Thyroid gland (tissue), 4 donors: ENCODE measurements at places on chromosomes 4 and X. TPM values are rescaled to one million over a fixed set of nuclear protein-coding genes. Genes with fewer than 3 reads are reported as not detected.

- H3K27me3 ChIP-seq = no peaks in the 10 kb centered on the region
- H3K36me3 ChIP-seq = no peaks in the 10 kb centered on the region
- no peaks in the 10 kb centered on the region for H3K4me1 ChIP-seq
- no peak overlapping the region for H3K4me3 ChIP-seq
- no peak for DNase-seq
Observed at GRCh38 chrX:97858592-97858991, 974.9 kb downstream of the RPA4 start.

- H3K4me1 ChIP-seq = peaks cover 7% of the 10 kb centered on the region
- no peak for DNase-seq
- H3K27me3 ChIP-seq = no peaks in the 10 kb centered on the region
- no peak overlapping the region for H3K4me3 ChIP-seq
- no peak overlapping the region for H3K27ac ChIP-seq
- H3K36me3 ChIP-seq = no peaks in the 10 kb centered on the region
Observed at GRCh38 chr4:6165766-6166165, 34.6 kb downstream of the JAKMIP1 start.

SMARCA1 gene
- 75.8 TPM for total RNA-seq

DNA sequence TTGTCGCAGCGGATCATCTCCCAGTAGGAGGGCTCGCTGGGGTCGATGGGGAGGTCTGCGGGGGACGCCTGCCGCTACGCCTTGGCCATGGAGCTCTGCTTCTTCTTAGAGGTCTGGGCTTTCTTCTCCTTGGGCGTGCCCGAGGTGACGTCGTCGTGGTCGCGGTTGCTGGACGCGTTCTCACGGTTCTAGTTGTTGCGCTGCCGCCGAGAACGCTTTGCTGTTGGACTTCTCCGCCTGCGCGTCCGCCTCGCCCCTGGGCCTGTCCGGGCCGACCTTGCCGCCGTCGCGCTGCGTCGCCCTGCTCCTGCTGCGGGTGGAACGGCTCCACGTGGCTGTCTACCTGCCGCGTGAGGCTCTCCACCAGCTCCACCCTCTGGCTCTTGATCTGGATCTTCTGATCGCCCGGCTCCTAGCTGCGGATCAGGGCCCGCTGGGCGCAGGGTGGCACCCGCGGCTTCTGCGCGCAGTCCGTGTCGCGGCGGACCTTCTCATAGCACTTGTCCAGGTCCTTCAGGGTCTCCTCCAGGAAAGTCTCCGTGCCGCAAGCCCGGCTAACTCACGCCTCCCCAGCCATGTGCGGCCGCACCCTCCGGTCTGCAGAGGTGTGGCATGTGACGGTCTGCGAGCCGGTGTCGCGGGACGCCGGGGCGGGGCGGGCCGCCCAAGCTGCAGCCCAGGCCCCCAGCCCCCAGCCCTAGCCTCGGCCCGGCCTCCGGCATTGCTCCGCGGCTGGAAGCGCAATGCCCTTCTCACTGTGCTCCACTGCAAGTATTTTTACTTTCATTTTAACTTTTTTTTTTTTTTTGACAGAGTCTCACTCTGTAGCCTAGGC is 40.5 kb upstream of the OGT start:
- H3K4me1 ChIP-seq = no peaks in the 10 kb centered on the region
- H3K27me3 ChIP-seq = no peaks in the 10 kb centered on the region
- no peak overlapping the region for H3K27ac ChIP-seq
- H3K4me3 ChIP-seq = no peak overlapping the region

WDR1 gene
- total RNA-seq = 237 TPM

GRCh38 chr4:7843831-7844593 is 95.6 kb downstream of the AFAP1 start:
- H3K27me3 ChIP-seq = no peaks in the 10 kb centered on the region
- H3K27ac ChIP-seq = peak overlapping the region; percentile 17
- peak; percentile 87 for DNase-seq
